Esophagus squamous epithelium (tissue), 5 donors: ENCODE measurements at places on chromosomes 2 and 18. TPM values are rescaled to one million over a fixed set of nuclear protein-coding genes. Genes with fewer than 3 reads are reported as not detected.

Gene ZNF385B
- total RNA-seq = 3.1 TPM

Gene LAMA3
- total RNA-seq = 81.3 TPM

Gene MLPH
- total RNA-seq = 1.8 TPM

Gene G6PC2
- total RNA-seq = not detected

Gene PSMA8
- total RNA-seq = not detected

DNA sequence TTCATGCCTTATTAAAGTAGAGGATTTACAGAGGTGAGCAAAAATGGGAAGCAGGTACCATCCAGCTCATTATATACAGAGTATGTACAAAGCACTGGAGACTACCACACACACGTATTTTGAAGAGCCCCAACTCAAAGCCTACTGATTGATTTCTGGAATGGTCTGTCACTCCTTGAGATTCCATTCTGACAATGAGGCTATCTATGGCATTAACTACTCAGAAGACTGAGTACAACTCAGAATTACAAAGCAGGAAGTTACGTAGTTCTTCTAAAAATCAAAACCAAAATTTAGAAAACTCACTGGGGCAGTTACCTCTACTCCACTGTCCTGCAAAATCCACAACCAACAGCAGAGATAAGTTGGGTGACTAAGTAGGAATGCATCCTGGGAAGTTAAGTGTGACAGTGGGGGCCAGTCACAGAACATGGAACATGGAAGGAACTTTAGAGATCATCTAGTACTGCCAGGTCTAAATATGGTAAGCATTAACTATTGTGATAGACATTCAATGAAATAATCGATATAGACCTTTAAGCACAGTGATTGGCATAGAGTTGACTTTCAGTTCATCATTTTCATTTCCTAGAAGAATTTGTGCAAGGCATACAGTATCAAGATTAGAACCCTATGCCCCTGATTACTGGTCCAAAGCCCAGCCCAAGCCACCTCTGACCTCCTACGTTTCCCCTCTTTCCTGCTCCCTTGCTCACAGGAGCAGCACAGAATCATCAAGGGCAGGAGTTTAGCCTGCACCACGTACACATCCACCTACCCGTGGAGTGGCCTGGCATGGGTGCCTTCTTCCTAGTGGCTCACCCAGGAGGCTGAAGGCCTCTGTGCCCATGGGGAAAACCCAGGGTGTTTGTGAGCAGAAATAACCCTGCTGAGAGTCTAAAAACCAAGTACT, 80.1 kb upstream of the FOSL2 start:
- no peaks in the 10 kb centered on the region for H3K36me3 ChIP-seq
- H3K4me1 ChIP-seq = peaks cover 8% of the 10 kb centered on the region
- no peak overlapping the region for H3K27ac ChIP-seq
- no peak for DNase-seq
- H3K27me3 ChIP-seq = no peaks in the 10 kb centered on the region

DNA sequence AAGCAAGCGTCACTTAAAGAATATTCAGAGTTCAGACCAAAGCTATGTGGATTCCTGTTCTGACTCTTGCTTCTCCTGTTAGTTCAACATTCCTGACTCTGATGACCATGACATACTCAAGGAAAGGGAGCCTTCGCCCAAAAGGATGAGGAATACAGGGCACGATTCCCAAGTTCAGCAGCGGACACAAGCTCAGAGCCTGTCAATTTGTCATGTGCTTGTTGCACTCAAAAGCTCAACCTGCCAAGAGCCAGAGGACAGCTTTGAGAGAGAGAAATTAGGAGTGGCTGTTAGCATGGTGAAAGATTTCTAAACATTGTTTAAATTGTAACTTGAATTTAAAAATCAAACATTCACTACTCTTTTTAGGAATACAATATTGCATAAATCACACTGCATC, 33.3 kb downstream of the APLF start:
- no peaks in the 10 kb centered on the region for H3K27me3 ChIP-seq
- no peaks in the 10 kb centered on the region for H3K36me3 ChIP-seq
- H3K4me3 ChIP-seq = no peak overlapping the region
- no peak for DNase-seq
- H3K27ac ChIP-seq = no peak overlapping the region

DNA sequence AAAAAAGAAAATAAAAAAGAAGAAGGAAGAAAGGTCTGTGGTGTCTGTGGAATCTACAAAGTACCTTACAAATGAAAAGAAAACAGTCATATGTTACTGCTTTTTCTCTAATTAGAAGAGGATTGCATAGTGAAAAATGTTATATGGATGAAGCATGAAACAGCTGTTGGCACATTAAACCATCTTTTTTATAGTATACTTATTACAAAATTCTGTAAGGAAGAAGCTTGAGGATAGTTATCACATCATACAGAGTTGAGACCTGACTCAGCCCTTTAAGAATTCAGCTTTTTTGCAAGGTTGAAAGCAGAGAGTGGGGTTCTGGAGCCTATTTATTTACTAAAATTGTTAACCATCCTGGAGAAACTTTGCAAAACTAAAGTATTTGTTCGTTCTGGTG, 222.7 kb downstream of the PHLPP1 start:
- no peak overlapping the region for H3K4me3 ChIP-seq
- no peaks in the 10 kb centered on the region for H3K36me3 ChIP-seq
- no peak for DNase-seq
- H3K27me3 ChIP-seq = no peaks in the 10 kb centered on the region
- H3K27ac ChIP-seq = peak overlapping the region; percentile 43

DNA sequence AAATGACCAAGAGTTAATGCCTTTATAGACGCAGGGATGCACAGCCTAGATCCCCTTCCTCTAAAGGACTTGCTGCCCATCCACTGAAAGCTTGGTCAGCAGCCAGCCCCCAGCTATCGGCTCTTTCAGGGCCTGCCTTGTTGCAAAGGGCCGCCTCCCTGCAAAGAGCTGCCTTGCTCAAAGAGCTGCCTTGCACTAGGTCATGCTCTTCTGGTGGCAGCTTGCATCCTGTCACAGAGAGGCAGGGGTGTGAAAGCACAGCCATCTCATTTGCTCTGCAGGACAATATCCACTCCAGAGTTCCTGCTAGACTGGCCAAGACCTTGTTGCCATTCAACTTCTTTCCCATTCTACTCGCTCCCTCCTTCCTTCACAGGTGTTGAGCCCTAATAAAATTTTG, 137.1 kb downstream of the MCFD2 start:
- no peak overlapping the region for H3K4me3 ChIP-seq
- H3K36me3 ChIP-seq = no peaks in the 10 kb centered on the region
- H3K27me3 ChIP-seq = no peaks in the 10 kb centered on the region
- DNase-seq = no peak

DNA sequence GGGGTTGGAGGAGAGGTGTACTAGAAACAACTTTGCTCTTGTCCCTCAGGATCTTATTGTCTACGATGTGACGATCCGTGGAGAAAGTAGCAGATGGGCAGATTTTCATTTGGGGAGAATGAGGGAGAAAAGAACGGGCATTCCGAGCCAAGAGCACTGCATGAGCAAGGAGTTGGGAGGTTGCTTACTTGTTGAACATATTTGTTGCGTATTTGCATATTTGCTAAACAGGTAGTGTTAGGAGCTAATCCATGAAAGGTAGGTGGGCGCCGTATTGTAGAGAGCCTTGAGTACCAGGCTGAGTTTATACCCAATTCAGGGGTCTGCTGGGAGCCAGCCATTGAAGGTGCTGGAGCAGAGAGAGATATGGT, 490 bp downstream of the BCS1L start:
- H3K36me3 ChIP-seq = peaks cover 66% of the 10 kb centered on the region
- DNase-seq = no peak
- H3K27ac ChIP-seq = peak overlapping the region; percentile 87
- peaks cover 29% of the 10 kb centered on the region for H3K4me1 ChIP-seq

DNA sequence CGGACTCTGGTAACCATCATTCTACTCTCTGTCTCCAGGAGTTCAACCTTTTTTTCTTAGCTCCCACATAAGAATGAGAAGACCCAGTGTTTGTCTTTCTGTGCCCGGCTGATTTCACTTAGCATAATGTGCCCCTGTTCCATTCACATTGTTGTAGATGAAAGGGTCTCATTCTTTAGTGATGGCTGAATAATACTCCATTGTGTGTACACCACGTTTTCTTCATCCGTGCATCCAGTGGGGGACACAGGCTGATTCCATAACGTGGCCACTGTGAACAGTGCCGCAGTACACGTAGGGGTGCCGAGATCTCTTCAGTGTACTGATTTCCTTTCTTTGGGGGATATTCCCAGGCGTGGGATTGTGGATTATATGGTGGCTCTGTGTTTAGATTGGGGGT, 72.3 kb upstream of the NFATC1 start:
- H3K4me3 ChIP-seq = no peak overlapping the region
- DNase-seq = no peak
- H3K27ac ChIP-seq = no peak overlapping the region
- no peaks in the 10 kb centered on the region for H3K36me3 ChIP-seq
- H3K27me3 ChIP-seq = no peaks in the 10 kb centered on the region
